Activated gamma-delta T cell (primary cell): ENCODE measurements at places on chromosomes 12 and 14.

- DNase-seq = no peak
These were observed 1009.7 kb downstream of the VRK1 start for GRCh38 chr14:97806891-97807290.

DNA sequence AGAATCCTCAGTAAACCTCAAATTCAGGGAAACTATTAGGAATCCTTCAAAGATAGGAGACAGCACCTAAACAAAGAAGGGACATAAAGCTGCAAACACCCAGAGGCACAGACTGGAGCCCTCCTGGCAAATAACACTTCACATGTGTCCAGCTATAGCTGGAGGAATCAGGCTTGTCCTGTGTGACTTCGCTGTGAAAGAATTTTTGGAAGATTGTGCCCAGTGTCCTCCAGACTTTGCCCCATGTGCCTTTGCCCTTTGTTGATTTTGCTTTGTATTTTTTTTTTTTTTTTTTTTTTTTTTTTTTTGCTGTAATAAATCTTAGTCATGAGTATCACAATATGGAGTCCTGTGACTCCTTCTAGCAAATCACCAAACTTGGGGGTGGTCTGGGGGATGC, 136.8 kb downstream of the KCNH5 start:
- no peak for DNase-seq

GRCh38 chr12:124884587-124885438, 21.1 kb upstream of the SCARB1 start:
- DNase-seq = no peak

GRCh38 chr12:83361475-83361874, 674.8 kb downstream of the TMTC2 start:
- no peak for DNase-seq

- DNase-seq = no peak
These were observed 16.9 kb downstream of the VPS37B start for GRCh38 chr12:122878780-122879612.

- no peak for DNase-seq
These were observed 41.3 kb downstream of the EVL start for GRCh38 chr14:100106250-100107112.

- no peak for DNase-seq
These were observed 380.0 kb downstream of the ATP23 start for GRCh38 chr12:58321414-58321813.

GRCh38 chr12:50174971-50175715, 8.0 kb upstream of the CERS5 start:
- no peak for DNase-seq

- DNase-seq = no peak
These were observed 180.5 kb upstream of the SFSWAP start for GRCh38 chr12:131530422-131530821.

GRCh38 chr12:78038986-78039385, 208.3 kb downstream of the NAV3 start:
- DNase-seq = no peak

GRCh38 chr14:54567639-54568561, 972 bp downstream of the SAMD4A start:
- peak; percentile 17 for DNase-seq

DNA sequence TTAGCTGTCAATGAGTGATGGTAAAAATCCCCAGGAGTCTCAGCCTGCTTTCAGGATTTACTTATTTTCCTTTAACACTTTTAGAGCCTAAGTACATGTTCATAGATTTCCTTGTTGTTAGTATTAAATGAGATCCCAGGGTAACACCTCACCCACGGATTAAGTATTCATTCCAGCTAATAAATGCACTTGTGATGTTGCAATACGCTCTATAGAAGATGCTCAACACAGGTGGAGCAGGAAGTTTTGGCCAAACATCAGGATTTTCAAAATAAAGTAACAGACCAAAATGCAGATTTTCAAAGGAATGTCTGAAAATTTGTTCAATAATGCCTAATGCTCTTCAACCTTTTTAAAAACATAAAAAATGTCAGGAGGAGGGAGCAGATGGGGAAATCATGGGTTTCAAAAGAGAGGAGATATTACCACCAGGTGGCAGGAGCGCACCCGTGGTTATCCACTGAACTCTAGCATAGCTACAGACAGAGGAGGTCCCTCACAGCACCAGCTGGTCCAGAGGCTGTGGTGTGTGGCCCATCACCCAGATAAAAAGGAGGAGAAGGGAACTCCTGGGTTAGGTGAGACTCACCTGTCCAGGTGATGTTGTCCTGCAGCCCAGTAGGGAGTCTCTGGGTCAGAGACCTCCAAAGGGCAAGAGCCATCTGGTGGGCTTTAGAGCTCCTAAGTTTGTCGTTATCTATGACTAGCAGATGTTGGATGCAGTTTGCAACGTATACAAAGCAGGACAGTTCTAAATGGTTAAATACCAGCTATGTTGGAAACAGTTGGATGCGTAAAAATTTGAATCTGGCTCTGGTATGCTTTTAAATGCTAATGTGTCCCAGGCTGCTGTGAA, 1158.4 kb upstream of the TMEM132C start:
- DNase-seq = no peak

DNA sequence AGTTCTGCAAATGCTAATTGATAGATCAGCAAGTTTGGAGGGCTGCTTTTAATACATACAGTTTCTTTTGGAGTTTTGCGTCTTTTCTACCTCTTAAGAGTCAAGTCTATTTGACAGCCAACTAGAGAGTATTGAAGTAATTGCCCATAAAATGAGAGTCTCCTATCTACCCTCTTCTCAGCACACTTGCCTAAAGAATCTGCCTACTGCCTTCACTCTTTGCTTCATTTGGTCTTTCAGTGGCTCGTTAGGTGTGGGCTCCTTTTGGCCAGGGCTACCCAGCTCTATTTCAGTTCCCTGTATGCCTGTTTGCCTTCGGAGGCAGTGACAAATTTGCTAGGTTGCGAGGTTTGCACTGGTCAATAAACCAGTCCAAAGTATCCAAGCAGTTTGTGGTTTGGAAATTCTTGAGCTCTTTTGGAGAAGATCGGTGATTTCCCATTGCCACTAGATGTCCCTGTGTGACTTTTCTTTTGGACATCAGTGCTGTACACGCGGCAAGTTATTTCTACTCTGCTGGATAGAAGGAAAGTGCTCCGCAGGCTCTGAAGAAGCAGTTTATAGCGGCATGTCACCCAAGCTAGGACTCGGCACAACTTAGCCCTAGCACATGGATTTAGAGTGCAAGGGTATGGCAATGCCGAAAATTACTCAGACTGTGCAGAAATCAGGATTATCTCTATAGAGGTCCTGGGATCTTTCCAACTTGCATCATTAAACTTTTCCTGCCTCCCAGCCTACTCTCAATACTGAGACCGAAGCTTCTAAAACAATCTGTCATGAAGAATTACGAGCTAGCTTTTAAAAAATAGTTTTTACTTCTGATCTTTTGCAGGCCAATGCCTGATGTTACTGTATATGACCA, 38.6 kb downstream of the MGST1 start:
- DNase-seq = no peak

GRCh38 chr12:124428136-124428791, 133.4 kb downstream of the RFLNA start:
- DNase-seq = no peak

DNA sequence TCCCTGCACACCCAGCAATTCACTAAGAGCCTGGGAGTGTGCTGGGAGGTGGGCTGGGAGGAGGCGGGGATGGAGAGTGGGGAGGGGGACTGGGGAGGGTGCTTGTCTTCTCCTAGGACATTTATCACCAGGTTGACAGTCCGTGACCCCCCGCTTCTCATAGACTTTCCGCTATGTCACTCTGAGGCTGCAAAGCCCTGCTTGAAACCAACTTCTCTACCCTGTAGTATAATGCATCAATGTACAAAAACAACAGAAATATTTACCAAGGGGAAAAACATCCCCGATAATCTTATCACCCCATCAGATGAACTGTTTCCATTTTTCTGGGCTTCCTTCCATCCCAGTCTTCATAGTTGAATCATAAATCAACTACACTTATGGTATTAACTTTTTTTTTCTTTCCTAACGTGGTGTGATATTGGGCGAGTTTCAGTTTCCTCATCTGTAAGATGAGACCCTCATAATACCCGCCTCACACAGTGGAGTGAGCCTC, 28.6 kb upstream of the BATF start:
- DNase-seq = no peak

GRCh38 chr12:124923905-124924734, 9.7 kb upstream of the UBC start:
- no peak for DNase-seq

- DNase-seq = no peak
These were observed 39.9 kb downstream of the VEZT start for GRCh38 chr12:95257541-95257940.

DNA sequence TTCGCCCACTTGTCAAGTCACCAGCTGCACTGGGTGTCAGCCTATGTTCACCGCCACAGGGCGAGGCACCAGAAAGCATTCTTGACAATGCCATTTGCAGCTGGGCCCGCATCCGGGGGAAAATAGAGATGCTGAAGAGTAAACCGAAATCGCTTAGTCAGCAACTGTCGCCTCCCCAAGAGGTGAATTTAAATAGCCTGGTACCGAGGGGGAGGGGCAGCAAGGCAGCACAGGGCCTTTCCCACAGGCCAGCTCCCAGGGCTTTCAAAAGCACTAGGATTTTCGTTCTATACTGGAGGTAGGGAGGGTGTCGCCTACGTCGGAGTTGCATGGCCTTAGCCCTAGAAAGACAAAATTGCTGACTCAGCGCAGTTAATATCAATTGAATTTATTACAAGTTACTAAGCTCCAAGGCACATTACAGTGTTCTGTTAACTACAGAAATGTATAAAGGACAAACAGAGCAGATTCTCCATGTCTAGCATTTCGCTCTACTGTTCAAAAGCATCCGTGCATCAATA, 4.3 kb downstream of the IRF2BPL start:
- no peak for DNase-seq

- DNase-seq = no peak
These were observed 69.2 kb upstream of the ETV6 start for GRCh38 chr12:11580125-11580751.

- no peak for DNase-seq
These were observed 16.4 kb downstream of the FOXJ2 start for GRCh38 chr12:8048906-8049305.

DNA sequence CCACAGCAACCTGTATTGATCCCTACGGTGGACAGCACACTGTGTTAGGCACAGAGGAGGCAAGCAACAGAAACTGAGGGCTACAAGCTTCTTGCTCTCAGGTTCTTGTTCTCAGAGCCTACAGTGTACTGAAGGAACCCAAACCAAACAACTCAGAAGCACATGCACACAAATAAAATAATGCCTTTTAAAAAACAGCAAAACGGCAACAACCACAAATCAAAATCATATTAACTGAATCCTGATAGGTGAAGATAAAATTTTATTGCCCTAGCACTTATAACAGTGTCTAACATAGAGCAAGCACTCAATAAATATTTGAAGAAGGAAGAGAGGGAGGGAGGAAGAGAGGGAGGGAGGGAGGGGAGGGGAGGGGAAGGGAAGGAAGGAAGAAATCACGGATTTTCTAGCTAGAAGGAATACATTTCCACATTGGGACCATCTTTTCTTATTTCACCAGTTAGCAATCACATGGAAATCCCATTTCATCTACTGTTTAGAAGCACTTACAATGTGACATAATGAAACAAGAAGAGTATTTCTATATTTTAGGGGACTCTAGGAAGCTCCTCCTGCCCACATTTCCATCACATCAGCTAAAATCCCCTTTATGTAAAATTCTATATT, 27.2 kb downstream of the DMAC2L start:
- no peak for DNase-seq

GRCh38 chr12:124680863-124681778, 113.7 kb upstream of the NCOR2 start:
- DNase-seq = no peak

GRCh38 chr14:104339829-104340228, 201.4 kb downstream of the KIF26A start:
- DNase-seq = no peak

DNA sequence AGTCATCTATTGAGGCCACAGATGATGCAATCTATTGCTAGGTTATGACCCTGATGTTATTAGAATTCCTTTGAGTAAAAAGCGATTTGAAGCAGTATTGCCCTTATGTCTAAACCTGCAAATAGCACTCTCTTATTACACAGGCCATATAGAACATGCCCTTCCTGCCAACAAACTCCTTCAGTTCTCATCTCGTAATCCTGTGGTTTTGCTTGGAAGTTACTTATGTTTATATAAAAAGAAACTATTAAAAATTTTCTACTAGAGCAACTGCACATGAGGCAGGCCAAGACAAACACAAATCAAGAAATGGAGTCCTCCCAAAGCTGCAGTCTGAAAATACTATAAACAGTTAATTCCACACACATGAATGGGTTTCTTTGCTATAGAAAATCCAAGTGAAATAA, 1200.2 kb downstream of the LRFN5 start:
- no peak for DNase-seq

GRCh38 chr12:6469609-6470374, 685 bp downstream of the VAMP1 start:
- DNase-seq = no peak

DNA sequence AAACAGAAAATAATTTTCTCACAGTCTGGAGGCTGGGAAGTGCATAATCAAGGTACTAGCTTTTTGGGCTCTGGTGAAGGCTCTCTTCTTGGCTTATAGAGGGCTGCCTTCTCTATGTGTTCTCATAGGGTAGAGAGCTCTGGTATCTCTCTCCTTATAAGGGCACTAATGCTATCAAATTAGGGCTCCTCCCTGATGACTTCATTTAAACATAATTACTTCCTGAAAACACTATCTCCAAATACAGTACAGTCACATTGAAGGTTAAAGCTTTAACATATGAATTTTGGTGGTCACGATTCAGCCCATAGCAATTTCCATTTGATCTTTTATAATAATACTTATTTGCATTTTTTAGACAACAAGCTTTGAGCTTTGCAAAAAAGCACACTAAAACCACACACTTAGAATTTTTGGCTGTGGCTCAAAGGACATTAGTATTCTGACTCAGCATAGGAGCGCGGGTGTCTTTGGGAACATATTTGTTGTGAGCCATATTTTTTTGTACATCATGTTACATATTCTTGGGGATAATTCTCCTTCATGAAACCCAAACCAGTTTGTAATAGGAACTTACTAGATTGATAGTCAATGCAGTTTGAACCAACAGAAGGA, 808.1 kb upstream of the FBXO33 start:
- DNase-seq = no peak

GRCh38 chr12:52203079-52203921, 11.5 kb upstream of the KRT80 start:
- DNase-seq = no peak

DNA sequence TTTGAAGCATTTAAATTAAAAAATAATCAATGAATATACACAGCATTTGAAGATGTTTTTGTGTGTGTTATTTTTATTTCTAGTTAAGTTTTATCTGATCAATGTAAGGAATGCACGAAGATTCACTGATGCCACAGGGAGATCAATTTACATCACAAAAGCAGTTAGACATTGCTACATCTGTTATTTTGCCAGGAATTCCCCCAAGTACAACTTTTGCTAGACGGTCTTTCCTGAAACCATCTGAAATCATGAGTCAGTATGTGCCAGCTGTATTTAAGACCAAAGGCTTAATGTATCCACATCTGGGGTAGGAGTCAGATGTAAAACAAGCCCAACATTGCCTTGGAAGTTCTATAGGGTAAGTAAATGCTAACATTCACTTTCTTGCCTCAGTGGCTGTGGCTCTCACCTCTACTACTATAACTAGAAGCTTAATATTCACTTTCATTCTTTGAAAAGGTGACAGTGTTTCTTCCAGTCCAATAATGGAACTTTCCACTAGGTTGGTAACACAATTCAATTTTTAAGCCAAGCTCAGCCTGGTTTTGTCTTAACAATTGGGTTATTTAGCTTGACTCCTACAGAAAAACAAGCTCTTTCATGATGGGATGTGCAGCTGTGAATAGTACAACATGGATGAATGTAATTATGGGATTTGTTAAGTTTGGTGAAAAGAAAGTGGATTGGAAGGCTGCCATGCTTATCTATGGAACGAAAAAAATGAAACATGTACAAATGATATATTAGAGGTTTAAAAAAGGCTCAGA, 385.4 kb upstream of the TMEM132C start:
- DNase-seq = no peak
